ENCODE measurements at places on chromosomes 1 and 21.

DNA sequence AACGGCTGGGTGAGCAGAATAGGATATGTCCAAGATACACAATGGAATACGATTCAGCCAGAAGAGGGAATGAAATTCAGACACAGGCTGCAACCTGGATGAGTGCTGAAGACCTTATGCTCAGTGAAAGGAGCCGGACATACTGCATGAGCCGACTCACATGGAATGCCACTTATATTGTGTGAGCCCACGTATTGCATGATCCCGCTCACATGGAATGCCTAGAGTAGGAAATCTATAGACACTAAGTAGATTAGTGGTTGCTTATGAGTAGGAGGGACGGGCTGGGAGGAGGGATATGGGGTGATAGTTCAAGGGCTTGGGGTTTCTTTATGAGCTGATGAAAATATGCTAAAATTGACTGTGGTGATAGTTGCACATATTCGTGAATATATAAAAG lies 26.8 kb downstream of the TMPRSS2 start:
- no peak for DNase-seq
- H3K27ac ChIP-seq: no peak overlapping the region
- H3K4me1 ChIP-seq: peaks cover 6% of the 10 kb centered on the region
- H3K36me3 ChIP-seq: no peaks in the 10 kb centered on the region
- H3K27me3 ChIP-seq: peaks cover 28% of the 10 kb centered on the region
- H3K4me3 ChIP-seq: no peak overlapping the region

DNA sequence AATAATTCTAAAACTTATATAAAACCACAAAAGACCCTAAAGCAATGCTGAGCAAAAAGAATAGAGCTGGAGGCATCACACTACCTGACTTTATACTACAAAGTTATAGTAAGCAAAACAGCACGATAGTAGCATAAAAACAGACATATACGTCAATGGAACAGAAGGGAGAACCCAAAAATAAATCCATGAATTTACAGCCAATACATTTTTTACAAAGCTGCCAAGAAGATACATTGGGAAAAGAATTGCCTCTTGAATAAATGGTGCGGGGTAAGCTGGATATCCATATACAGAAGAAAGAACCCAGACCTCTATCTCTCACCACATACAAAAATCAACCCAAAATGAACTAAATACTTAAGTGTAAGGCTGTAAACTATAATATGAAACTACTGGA lies 51.3 kb upstream of the KRTAP11-1 start:
- no peaks in the 10 kb centered on the region for H3K27me3 ChIP-seq
- DNase-seq: no peak
- no peak overlapping the region for H3K4me3 ChIP-seq

- H3K27ac ChIP-seq: no peak overlapping the region
- no peaks in the 10 kb centered on the region for H3K27me3 ChIP-seq
- DNase-seq: no peak
- H3K4me3 ChIP-seq: no peak overlapping the region
- no peaks in the 10 kb centered on the region for H3K36me3 ChIP-seq
- H3K4me1 ChIP-seq: peaks cover 11% of the 10 kb centered on the region
Measured at GRCh38 chr1:43267291-43267805, 2.4 kb upstream of the TMEM125 start.

- H3K36me3 ChIP-seq: no peaks in the 10 kb centered on the region
- H3K4me3 ChIP-seq: no peak overlapping the region
- no peak overlapping the region for H3K27ac ChIP-seq
Measured at GRCh38 chr1:119784191-119784781, 15.6 kb upstream of the HMGCS2 start.

GRCh38 chr1:77961392-77961791 lies 17.5 kb downstream of the FUBP1 start:
- no peak overlapping the region for H3K4me3 ChIP-seq
- no peaks in the 10 kb centered on the region for H3K4me1 ChIP-seq
- H3K27ac ChIP-seq: no peak overlapping the region

GRCh38 chr1:115829023-115829674 lies 11.8 kb downstream of the NHLH2 start:
- H3K4me1 ChIP-seq: no peaks in the 10 kb centered on the region
- H3K27ac ChIP-seq: no peak overlapping the region
- H3K27me3 ChIP-seq: no peaks in the 10 kb centered on the region
- DNase-seq: no peak
- H3K4me3 ChIP-seq: peak overlapping the region; percentile 56

DNA sequence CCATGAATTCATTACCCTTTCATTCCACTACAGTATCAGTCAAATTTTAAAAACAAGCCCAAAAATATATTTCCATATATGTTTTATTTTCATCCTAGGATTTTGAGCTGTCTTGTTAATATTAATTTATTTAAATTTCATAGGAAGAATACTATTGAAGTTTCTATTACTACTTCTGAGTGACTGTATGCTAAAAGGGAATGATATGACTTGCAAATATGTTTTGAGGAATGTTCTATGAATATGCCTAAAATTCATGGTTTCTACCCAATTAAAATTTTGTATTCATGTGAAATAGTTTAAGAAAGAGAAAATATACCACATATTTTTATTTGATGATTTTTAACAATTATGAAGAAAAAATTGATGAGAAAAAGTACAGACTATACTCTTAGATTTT lies 52.9 kb upstream of the BACH1 start:
- no peak overlapping the region for H3K4me3 ChIP-seq
- no peaks in the 10 kb centered on the region for H3K36me3 ChIP-seq
- H3K27me3 ChIP-seq: no peaks in the 10 kb centered on the region

GRCh38 chr1:64343823-64344190 lies 126.1 kb upstream of the CACHD1 start:
- no peaks in the 10 kb centered on the region for H3K36me3 ChIP-seq
- no peak overlapping the region for H3K4me3 ChIP-seq
- no peak for DNase-seq
- H3K27me3 ChIP-seq: no peaks in the 10 kb centered on the region
- H3K27ac ChIP-seq: no peak overlapping the region

DNA sequence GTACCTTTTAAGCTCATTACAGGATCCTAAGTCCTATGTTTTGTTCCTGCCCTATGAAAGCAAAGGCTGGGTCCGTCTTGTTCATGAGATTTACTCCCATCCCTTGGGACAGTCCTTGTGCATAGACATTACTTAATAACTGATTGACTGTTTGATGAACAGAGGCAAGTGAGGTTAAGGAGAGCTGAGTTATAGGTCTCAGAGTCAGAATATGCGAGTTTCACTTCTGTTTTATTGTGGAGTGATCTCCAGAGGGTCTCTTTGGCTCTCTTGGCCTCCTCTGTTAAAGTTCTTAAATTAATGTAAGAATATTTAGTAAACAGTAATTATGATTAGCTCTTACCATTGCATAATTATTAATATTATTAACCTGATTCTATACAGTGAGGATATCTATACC lies 52.6 kb downstream of the BRINP2 start:
- H3K4me3 ChIP-seq: no peak overlapping the region
- H3K4me1 ChIP-seq: no peaks in the 10 kb centered on the region
- no peaks in the 10 kb centered on the region for H3K27me3 ChIP-seq
- H3K36me3 ChIP-seq: no peaks in the 10 kb centered on the region

DNA sequence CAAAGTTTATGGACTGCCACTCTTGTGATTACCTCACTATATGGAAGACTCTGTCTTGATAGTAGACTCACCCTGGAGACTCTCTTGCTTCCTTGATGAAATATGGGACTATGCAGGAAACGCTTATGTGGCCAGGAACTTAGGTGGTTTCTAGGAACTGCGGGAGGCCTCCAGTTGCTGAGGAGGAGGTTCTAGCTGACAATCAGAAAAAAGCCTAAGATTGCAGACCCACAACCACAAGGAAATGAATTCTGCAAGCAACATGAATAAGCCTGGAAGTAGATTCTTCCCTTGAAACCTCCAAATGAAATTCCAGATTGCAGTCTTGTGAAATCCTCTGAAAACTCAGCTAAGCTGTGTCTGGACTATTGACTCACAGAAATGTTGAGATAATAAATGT lies 88.9 kb upstream of the COL11A1 start:
- DNase-seq: no peak
- H3K4me3 ChIP-seq: no peak overlapping the region
- H3K4me1 ChIP-seq: no peaks in the 10 kb centered on the region
- H3K27me3 ChIP-seq: no peaks in the 10 kb centered on the region
